Umbilical cord (tissue), 2 donors: ENCODE measurements at places on chromosomes 5 and 9.

DNA sequence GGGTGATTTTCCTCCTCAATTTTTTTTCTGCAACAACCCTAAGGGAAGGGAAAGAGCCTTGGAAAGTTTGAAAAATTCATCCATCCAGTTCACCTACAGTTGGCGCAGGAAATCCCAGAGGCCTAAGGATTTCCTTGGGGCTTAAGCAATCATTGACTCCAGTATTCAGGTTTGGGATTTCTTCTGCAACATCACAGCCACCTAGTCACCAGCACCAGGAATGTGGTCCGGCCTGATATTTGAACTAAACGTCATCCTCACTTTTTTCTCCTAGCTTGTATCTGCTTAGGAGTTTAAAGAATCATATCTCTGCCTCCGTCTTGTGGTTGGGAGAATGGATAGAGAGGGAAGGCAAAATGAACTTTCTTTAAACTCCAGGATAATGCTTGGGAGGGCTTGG lies 20.2 kb upstream of the TLE4 start:
- peak; percentile 23 for DNase-seq

GRCh38 chr9:100478192-100478591 lies 5.2 kb downstream of the TMEFF1 start:
- no peak for DNase-seq

DNA sequence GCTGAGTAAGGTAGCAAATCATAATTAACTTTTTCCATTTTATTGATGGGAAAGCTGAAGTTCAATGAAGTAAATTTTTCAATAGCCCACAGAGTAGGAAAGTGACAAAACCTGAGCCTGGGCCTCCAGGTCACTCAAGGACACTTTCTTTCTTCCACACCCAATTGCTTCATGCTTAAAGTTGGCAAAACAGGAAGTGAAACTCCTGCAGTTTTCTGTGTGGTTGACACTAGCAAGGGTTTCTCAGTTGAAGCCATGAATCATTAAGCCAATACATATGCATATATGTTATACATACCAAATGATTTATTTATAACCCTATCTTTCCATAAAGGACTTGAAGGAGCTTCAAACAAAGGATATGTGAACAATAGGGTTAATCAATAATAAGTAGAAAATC lies 13.9 kb downstream of the TLR4 start:
- no peak for DNase-seq

- DNase-seq: no peak
Observed at GRCh38 chr5:134275822-134276221, 49.9 kb upstream of the PPP2CA start.
